ENCODE measurements at places on chromosomes 16 and 17.

- no peak for DNase-seq
Observed at GRCh38 chr17:17749921-17750320, 68.7 kb downstream of the RAI1 start.

- no peak for DNase-seq
Observed at GRCh38 chr16:72805486-72805885, 242.4 kb downstream of the ZFHX3 start.

GRCh38 chr16:29315046-29315445, 91.5 kb downstream of the NPIPB11 start:
- no peak for DNase-seq

DNA sequence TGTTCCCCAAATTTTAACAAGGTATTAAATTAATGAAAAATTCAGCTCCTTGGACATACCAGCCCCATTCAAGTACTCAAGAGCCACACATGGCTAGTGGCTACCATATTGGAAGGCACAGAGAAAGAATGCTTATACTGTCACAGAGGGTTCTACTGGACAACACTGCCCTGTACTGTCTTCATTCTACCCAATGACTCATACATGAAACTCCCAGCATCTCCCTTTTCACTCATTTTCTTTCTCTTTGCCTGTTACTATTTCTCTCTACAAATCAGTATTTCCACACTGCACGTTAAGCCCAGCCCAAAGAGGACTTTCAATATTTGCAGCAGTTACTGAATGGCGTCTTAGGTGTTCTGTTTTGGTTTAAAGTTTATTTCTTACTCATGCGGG, 72.1 kb upstream of the RCVRN start:
- no peak for DNase-seq

DNA sequence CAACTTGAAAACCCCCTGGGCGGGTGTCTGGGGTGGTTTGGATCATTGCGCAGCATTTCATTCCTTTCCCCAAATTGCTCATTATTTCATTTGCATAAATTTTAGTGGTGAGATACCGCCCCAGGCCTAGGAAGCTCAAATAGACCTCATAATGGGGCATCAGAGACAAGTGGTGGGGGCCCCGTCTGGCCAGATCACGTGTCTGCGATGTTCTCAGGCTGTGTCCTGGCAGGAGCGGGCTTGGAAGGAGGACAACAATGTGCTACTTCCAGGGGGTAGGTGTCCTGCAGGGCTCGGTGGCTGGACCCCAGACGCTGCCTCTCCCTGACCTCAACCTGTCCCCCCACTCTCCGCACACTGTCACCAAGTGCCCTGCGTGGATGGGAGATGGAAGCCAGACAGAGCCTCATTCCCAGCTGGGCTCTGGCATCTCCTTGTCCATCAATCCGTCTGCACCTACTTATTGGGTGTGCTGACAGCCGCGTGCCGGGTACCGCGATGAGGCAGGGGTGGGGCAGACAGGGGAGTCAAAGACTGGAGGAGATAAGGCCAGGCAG, 116.9 kb downstream of the NTN1 start:
- no peak for DNase-seq

GRCh38 chr16:19474617-19475016, 47.3 kb downstream of the GDE1 start:
- DNase-seq, result no peak

DNA sequence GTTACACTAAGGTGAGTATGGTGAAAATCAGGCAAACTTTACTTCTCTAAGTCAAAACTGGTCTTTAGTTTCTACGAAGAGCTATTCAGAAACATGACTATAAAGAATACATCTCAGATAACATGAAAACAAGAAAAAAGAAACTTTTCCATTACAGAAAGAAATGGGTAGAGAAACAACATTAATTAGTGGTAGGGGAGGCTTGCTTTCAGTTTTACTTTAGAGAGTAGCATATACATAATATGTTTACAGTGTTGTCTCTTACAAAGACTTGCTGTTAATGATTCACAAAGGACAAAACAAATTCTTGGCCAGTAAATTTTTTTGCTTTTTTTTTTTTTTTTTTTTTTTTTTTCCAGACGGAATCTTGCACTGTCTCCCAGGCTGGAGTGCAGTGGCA, 34.2 kb downstream of the CRLF3 start:
- no peak for DNase-seq

DNA sequence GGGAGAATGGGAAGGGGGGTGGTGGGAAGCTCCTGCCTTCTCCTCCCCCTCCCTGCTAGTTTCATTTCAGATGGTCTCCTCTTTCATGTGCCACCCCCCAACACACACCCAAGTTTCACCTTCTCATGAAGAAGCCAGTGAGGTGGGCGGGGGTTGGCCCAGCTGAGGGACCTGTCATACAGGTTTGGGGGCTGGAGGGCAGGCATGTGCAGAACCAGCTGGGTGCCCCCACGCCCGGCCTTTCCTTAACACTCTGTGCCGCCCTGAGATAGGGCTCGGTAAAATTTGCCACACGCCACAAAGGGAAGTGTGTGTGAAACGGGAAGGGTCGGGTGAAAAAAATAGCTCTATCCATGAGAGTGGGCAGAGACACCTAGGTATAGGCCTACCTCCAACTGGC, 57.4 kb downstream of the PIPOX start:
- no peak for DNase-seq

- DNase-seq, result no peak
Observed at GRCh38 chr17:30517786-30518185, 40.6 kb downstream of the GOSR1 start.
